CD4-positive, alpha-beta T cell treated with Interleukin-21 for 1 hour (primary cell): ENCODE measurements at places on chromosomes 6 and 20.
A peak's percentile ranks its signal among the peaks of the same experiment; 100 is the strongest.

DNA sequence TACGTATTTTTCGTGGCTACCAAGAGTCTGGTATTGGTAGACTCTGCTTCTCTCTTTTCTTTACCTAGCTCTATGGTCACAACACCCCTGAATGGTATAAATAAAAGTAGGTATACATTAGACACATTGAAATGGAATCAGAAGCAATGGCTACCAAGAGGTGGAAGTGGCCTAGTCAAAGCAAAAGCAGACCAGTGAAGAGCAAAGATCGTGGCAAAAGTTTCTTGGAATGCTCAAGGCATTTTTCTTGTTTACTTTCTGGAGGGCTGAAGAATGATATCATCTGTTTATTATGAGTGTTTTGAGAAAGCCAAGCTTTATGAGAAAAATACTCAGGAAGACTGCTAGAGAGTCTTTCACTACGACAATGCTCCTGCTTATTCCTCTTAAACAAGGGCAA lies 28.6 kb upstream of the MOCS1 start:
- DNase-seq = no peak

DNA sequence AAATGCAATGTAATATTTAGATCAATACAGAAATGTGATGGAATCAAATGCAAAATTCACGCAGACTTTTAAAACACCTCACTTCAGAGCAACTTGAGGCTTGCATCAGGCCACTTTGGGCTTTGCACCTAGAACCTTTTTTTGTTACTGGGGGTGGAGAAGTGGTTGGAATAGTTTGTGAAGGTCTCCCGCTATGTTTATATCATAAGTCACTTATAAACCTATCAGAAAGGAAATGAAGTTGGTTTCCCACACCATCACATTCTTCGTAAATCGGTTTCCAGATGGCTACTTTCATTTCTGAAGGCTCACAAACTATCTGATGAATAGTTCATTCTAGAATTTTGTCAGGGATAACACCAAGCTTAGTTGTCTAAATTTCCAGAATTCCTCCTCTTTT lies 74.8 kb downstream of the PKHD1 start:
- DNase-seq = no peak

GRCh38 chr6:67594366-67594765 lies 1040.7 kb upstream of the ADGRB3 start:
- no peak for DNase-seq

- no peak for DNase-seq
Observed at GRCh38 chr6:154953644-154954043, 41.5 kb upstream of the TIAM2 start.

DNA sequence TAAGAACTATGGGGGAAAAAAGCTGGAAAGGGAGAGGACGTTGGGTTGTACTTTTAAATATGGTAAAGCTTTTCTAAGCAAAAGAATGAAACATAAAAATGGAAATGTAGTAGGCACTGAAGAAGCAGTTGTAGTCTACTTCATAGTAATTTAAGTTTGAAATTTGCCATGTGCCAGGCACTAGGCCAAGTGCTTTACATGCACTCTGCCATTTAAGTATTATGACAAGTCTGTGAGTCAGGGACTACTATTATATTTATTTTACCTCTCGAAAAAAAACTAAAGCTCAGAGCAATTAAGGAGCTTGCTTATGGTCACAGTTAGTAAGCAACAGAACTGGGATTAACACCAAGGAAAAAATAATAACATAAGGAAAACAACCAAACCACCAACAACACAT lies 257.8 kb downstream of the GMDS start:
- DNase-seq = no peak

- no peak for DNase-seq
Observed at GRCh38 chr6:21395121-21395520, 198.4 kb upstream of the SOX4 start.

GRCh38 chr20:20229595-20229994 lies 138.3 kb upstream of the INSM1 start:
- DNase-seq = no peak

DNA sequence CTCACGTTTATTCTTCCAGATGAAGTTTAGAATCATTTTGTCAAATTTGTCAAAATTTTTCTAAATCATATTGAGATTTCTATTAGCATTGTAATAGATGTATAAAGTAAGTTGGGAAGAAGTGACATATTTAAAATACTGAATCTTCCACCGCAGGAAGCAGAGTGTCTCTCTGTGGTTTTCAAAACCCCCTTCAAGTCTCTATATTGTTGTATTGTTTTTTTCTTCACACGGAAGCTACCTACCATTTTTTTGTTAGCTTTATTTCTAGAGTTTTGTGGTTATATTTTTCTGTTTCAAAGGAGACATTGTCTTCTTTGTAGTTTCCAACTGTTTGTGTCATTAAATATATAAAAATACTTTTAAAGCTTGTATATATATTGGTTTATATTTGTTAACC lies 188.6 kb downstream of the ZDHHC14 start:
- peak; percentile 36 for DNase-seq

DNA sequence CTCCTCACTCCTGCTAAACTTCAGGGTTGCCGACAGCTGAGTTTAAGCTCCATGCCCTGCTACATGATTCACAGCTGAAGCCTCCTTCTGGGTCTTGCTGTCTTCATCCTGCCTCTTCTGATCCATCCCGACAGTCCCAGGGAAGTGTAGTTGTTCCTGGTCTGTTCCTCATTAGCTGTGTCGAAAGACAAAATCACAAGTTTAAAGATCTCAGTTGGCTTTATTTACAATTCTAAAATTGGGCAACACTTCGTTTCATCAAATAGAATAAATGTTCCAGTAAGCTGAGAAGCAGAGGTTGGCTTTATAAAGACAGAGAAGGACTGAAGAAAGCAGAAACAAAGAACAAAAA lies 4.1 kb upstream of the SLC2A10 start:
- no peak for DNase-seq

DNA sequence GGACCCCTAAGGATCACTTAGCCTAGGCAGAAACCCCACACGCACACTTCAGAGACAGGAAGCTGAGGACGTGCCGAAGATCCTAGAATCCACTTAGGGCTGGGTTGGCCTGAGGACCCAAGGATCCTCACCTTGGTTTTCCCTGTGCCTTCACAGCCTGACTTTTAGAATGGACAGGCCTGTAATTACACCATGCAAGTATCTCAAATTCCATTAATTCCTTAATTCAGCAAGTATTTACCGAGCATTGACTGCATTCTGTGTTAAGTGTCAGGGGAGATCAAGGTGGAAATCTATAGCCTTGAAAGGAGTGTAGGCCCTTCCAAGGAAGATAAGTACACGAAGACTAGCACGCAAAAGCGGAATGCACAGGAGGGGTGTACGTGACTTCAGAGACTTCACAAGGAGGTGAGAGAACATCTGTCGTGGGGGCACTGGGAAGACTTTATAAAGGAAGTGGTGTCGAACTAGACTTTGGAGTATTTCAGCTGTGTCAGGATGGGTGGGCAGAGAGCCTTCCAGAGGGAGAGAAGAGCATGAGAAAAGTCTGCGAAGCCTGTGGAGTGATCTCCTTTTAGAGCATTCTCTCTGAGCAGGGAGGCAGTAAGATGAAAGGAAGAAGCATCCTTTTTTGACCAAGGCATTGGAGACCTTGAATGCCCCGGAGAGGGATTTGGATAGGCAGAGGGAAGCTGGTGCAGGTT lies 4.0 kb downstream of the DSP start:
- DNase-seq = no peak

DNA sequence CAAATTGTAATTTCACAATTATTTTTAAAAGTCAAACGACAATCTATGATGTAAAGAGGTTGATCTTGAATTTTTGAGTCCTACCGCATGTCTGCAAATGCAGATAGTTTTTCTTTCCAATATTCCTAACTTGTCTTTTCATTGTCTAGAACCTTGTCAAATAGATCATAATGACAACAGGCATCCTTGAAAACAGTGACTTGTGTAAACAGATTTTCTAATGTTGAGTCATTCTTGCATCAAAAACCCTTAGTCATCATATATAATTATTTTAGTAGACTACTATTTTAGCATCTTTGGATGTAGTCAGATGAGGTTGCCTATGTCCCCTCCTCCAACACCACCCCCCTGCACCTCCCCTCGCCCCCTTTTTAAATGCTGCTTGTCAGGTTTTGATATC lies 43.8 kb downstream of the BMP6 start:
- DNase-seq = no peak

GRCh38 chr6:14944593-14944992 lies 301.3 kb upstream of the JARID2 start:
- DNase-seq = no peak

- DNase-seq = no peak
Observed at GRCh38 chr6:111521497-111522270, 38.7 kb upstream of the REV3L start.

DNA sequence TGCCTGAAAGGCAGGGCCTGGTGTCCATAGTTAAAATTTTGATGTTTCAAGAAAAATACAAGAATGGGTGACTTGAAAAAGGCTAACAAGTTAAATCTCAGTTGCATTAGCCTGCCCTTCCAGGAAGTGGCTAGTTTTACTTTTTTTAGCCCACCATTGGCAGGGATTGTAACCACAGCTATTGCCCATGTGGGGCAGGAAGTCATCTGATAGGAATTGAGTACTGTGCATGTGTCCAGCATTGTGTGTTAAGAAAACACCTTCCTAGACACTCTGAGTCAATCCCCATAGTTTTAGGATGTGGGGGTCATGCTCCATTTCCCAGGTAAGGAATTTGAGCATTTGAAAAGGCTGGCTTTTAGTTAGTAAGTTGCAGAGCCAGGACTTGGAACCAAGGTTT lies 26.9 kb downstream of the LYRM2 start:
- no peak for DNase-seq

- DNase-seq = no peak
Observed at GRCh38 chr6:72406517-72406916, 215.3 kb upstream of the KCNQ5 start.

DNA sequence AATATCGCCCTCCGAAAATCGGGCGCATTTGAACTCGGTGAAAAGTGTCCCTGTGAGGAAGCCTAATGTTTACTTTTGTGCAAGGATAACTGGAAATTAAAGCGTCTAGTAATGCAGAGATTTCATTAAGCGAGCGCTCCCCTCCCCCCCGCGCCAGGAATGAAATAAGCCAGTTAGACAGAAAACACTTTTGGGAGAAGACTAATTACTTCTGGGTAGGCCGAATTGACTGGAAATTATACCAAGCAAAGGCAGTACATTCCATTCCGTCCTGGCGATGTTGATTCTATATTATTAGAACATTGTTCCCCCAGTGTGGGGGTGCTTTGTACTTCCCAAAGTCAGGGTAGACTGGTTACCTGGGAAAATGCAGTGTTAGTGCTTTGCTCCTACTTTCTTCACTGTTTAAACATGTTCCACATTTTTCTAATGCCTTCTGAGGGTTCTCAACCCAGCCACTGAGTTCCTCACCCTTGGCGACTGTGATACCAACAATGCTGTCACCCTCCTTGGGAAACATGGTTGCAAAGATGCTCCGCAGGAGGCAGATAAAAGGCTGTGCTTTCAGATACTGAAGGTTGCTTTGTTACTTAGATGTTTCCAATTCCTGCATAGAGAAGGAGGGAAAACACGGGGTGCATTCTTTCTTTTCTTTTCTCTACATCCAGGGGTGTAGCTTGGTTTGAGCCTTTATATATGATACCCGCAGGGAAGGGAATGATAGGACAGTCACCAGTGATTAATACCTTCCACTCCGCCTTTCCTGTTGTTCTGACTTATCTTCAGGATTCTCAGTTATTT lies 2.6 kb downstream of the GJA1 start:
- no peak for DNase-seq

DNA sequence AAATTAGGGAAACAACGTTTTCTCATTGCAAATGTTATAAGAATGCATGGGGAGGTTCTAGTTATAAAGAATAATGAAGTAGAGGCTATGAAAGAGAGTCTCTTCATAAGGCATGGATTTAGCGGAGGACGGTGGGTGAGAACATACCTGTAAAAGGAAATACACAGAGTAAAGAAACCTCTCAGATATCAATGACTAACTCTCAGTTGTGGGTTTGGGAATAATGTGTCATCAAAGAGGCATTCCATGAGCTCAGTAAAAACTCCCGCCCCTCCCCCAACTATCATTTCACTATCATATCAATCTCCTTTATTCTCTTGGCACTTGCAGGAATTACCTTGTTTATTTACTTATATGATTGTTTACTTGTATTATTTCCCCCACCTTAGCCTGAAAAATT lies 695.4 kb downstream of the PTPRT start:
- DNase-seq = no peak

DNA sequence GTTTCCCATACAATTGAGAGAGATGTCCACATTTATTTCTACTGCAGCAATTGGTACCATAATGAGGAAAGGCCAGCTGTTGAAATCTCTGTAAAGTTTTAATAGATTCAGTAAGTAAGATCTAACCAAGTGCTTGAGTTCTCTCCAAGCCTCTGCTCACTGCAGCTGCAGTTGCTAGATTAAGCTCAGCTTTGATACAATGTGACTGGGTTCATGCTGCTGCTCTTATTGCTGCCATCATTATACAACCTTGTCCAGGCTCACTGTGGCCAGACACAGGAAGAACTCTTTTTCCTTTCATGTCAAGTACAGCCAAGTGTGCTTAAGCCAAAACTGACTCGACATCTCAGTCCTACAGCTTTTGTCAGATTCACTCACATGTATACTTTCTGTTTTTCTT lies 423.5 kb downstream of the GJA1 start:
- DNase-seq = no peak

DNA sequence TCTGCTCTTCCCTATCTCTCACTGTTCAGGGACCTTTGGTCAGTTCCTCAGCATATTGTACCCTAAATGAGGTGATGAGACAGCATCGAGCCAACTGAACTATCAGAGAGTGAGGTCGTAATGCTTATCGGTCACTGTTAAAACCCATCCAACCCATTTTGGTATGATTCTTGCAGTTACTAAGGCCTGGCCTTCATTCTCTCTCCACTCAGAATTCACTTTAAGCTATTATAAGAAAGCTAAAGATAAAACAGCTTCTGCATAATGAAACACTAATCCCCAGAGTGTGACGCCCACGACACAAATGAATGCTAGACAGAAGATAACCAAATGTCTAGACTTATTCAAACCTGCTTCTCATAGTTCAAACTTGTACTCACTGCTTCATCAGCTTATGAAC lies 175.8 kb downstream of the GMPR start:
- DNase-seq = peak; percentile 37

- peak; percentile 36 for DNase-seq
Observed at GRCh38 chr20:36717657-36718056, 28.2 kb downstream of the NDRG3 start.

GRCh38 chr6:22155551-22155950 lies 141.3 kb downstream of the PRL start:
- no peak for DNase-seq

GRCh38 chr6:169529931-169530751 lies 171.7 kb downstream of the WDR27 start:
- no peak for DNase-seq

DNA sequence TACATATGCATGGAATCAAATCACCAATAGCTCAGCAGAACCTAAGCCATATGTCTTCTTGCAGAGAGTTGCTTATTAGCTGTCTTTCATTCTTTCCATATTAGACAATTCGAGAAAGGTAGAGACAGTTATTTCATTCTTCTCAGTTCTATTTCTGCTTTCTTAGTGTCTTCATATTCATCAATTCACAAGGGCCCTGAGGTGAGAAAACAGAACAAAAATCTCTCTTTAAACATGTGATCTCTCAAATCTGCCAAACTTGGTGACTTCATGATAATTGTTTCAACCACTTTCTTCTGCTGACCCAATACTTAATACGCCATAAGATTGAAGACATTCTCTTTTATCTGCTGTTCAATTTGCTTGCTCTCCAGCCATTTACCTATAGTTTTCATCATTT lies 229.7 kb upstream of the MARCKS start:
- no peak for DNase-seq
